Hindlimb muscle (tissue), 1 donor: ENCODE measurements at places on chromosomes 6 and 20. TPM values are rescaled to one million over a fixed set of nuclear protein-coding genes. Genes with fewer than 3 reads are reported as not detected.

The BTNL2 gene
- 0.28 TPM for polyA plus RNA-seq

DNA sequence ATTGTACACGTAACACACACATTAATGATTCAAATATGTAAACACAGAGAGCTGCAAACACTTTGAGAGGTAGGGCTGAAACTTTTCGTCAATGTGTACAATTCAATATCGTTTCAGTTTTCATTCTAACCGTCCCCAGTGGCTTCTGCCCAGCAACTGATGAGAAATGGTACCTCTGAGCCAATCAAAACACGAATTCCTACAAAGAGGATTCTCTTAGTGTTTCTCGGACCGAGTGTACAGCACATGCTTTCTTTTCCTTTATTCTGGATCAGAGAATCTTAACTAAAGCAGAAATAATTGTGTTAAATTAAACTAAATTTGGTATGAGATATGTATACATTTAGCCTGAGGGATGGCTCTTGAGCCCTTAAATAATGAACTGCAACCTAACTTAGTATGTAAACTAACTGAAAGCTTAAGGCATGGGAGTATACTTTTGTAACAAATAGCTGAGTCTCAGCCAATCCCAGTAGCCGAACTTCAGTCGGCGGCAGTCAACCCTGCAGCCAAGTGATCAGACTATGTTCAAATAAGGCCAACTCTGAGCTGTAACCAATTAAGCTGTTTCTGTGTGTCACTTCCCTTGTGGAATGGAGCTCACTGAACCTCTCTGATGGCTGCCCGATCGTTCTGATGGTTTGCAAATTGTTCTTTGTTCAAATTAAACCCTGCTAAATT is 16.1 kb downstream of the BTN2A1 start:
- DNase-seq = peak; percentile 89

GRCh38 chr6:11732036-11732631 is 46.5 kb downstream of the ADTRP start:
- DNase-seq = peak; percentile 55

DNA sequence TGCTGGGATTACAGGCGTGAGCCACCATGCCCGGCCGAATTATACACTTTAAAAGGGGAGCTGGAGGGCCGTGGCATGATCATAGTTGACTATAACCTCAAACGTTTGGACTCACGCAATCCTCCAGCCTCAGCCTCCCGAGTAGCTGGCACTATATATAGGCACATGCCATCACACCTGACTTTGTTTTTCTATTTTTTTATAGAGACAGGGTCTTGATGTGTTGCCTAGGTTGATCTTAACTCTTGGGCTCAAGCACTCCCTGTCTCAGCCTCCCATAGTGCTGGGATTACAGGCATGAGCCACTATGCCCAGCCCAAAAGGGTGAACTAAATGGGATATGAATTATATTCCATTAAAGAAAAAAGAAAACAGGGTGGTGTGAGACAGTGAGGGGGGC is 7.8 kb downstream of the PTGIS start:
- DNase-seq = no peak

GRCh38 chr20:5880326-5880725 is 70.0 kb downstream of the TRMT6 start:
- no peak for DNase-seq

DNA sequence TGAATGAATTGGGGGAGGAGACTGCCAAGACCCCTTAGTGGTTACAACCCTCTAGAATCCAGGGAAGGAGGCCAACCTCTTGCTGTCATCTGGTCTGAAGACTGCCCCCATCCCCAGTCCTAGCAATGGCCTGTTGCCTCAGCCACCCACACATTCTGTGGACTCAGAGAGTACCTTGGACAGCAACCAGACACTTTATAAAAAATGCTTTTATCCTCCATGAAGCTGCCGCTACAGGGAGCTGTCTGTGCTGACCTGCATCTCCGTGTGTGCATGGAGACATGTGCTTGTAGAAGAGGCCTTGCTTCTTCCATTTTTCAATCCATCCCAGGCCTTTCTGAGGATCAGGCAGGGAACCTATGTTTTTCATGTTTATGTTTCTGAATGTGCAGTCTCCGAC is 15.2 kb downstream of the CDH22 start:
- DNase-seq = no peak
